ENCODE measurements at places on chromosomes 1 and 21.

DNA sequence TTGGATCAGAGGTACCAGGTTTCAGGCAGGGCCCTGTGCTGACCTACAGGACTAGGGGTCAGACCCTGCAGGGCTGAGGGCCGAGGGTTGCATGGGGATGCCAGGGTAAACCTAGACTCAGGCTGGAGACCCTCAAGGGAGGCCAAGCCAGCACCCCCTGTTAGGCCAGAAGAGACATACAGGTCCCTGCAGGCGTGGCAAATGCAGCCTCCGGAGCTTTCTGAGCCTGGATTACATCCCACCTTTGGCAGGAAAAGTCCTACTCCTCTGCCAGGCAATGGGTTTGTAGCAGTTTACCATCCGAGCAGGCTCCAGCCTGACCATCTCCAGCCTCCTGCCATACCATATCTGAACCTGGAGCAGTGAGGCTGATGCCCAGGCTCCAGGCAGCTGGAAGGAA lies 425.3 kb downstream of the NPHP4 start:
- no peak for DNase-seq

- peak; percentile 39 for DNase-seq
Observed at GRCh38 chr1:201072149-201072548, 40.1 kb downstream of the CACNA1S start.

DNA sequence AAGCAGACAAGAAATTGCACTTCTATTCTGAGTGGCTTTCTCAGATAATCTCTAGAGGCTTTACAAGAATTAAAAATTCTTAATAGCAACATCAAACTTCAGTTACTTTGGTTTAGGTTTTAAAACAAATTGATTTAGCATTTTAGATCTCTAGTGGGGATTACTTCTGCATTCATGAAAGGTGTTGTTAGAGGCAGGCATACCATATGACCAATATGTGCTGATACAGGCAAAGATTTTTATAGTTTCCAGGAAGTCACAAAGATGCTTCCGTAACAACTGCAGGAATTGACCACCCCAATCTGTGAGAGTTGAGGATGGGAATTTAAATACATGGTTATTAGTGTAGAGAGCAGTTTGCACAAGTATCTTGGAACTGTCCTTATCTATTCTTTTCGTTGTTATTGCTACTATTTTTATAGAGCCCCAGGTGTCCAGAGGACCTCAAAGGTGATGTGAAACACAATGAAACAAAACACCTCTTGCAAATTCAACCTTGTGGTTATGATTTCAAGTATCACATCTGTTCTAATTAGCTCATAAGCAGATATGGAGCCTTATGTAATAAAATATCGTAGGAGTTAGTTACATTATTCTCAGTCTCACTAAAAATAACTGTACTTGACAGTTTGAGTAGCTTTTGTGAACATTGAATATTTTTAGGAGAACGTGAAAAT lies 512.7 kb upstream of the ADGRL4 start:
- no peak for DNase-seq

DNA sequence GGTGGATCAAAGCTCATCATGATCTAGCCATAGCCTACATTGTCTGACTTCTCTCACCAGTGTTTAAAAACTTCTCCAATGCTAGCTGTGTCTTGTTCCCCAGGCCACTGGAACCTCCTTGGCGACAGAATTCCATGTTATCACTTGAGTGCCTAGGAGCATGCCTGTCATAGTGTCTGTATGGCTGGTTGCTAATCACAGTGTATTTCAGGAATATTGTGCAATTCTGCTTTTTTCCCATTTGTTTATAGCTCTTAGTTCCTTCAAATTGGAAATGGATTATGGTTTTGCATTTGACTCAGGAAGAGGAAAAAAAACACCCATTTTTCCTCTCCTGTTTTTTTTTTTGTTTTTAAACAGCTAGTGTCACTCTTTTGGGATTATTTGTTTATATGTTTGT lies 25.5 kb downstream of the ROR1 start:
- DNase-seq = no peak

GRCh38 chr1:230379928-230380327 lies 46.2 kb downstream of the PGBD5 start:
- no peak for DNase-seq

DNA sequence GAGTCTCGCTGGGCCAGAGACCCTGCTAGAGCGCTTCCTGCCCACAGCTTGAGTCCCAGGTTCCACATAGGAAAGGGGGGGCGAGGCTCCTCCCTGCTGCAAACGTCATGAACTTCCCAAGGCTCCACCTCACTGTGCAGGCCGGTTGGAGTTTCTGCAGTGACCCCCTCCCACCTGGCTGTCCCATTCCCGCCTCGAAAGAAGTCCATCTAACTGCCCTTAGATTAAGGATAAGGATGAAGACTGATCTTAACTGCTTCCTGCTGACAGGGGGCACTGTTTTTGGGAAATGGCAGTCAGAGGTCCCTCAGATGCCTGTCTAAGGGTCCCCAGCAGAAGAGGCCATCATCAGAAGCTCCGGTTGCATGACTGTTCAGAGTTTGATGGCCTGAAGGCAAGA lies 62.7 kb downstream of the STUM start:
- no peak for DNase-seq

- DNase-seq = no peak
Observed at GRCh38 chr1:154346276-154346917, 21.1 kb downstream of the ATP8B2 start.

DNA sequence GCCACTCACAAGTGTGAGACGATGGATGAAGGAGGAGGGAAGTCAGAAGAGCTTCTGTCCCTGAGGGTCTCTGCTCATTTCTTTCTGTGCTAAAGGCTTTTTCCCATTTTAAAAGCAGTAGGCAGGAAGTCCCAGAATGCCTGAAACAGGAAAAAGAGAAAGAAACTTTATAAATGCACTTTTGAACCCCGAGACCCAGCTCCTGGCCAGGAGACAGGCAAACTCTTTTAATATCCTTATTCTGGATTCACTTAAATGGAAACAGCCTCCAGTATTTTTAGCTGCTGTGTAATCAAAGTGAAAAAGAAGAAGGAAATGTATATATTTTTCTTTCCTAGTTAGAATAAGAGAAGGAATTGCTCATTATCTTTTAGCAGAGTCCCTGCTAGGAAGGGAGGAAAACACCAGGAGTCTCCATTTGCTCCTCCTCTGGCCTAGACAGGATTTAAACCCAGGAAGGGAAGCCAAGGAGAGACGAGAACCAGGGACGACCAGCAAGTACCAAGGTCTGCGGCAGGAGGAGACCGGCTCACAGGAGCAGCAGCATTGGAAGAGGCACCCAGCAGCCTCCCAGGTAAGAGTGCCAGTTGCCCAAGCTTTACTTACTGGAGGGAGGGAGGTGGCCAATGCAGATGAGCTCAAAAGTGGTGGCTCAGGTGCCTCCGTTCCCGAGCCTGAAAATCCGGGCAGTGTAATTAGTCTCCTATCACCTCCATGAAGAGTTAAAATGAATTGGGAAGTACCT lies at the start of gene TNN:
TNN (plus strand) TSS at position 472 of the 745 bp plus-strand sequence. CDS start 9,586 bp downstream, outside the sequence.
- no peak for DNase-seq

Data from A172 (cell line).